IMR-90 (cell line): ENCODE measurements at places on chromosomes 7 and 10. TPM values are rescaled to one million over a fixed set of nuclear protein-coding genes. Genes with fewer than 3 reads are reported as not detected.

DNA sequence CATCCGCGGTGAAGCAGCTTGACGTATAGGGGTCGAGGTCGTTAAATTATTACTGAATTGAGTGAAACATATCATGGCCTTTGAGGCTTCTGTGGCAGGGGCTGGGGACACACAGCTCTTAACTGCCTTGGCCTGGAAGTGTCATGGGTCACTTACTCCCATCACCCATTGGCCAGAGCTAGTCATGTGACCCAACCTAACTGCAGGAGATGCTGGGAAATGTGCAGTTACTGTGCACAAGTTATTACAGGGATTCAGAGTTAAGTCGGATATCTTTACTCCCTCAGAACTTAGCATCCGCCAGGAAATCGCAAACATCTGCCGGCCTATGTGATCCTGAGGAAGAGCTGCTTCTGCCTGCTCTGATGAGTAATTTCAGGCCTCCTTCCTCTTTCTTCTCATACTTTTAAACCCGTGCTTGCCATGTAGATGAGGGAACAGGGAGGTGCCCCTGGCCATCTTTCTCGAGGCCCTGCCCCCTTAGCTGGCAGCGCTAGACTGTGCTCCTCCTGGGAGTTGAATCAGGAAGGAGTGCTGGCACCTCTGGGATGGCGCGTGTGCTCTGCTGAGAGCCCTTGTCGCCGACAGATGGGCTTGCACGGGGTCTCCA is 203.6 kb downstream of the TCF7L2 start:
- no peak for DNase-seq

GRCh38 chr7:51455948-51456347 is 139.3 kb upstream of the COBL start:
- DNase-seq: no peak

GRCh38 chr10:132804785-132805426 is 19.0 kb upstream of the NKX6-2 start:
- DNase-seq: no peak

DNA sequence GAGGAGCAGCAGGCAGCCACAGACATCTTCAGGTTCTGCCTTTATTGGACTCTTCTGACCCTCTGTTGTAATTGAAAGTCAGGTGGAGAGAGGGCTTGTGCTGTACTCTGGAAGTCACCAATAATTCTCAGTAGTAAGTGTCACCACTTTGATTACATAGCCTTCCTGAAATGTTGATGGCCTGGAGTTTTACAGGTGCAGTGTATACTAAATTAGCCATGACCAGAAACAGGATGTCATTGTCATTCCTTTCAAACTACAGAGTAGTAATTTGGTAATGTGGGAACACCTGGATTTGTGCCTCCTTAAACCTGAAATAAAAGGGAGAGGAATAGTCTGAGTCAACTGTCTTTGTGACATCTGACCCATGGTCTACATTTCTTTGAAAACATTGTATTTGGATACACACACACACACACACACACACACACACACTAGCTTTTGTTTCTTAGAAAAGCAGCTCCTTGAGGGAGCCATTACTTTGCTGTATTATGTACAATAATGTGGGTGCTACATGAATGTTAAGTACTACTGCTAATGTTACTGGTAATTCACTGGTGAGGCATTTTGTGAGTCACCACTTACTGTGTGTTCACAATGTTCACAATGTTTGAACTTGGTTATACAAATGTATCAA is 19.6 kb downstream of the ARL4A start:
- DNase-seq: peak; percentile 84

DNA sequence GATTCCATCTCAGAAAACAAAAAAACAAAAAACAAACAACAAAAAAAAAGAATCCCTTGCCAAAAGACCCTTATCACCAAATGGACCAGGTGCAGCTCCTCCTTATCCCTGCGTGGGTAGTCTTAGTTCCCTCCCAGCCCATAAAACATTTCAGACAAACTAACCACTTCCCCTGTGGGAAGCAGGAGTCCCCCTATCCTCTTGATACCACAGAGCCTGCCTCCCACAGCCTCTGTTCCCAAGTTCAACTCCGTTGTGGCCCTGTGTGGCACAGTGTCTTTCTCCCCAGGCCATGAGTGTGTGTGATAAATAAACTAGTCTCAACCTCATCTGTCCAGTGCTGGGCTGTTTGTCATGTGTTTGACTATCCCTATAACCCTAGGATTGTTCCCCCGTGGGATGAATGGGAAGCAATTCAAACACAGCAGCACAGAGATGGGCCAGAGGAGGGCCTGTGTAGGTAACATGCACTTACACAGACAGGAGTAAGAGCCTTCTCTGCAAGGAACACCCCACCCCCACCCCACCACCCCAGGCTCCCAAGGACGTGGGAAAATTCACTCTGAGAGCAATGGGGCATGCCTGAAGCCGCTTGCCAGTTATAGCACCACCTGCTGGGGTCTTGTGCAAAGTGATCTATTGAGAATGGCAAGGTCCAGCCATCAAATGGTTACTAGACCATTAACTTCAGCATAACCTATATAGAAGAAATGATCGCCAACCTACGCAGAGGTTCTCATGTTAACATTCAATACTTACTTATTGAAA is 147.1 kb upstream of the GHITM start:
- DNase-seq: no peak

DNA sequence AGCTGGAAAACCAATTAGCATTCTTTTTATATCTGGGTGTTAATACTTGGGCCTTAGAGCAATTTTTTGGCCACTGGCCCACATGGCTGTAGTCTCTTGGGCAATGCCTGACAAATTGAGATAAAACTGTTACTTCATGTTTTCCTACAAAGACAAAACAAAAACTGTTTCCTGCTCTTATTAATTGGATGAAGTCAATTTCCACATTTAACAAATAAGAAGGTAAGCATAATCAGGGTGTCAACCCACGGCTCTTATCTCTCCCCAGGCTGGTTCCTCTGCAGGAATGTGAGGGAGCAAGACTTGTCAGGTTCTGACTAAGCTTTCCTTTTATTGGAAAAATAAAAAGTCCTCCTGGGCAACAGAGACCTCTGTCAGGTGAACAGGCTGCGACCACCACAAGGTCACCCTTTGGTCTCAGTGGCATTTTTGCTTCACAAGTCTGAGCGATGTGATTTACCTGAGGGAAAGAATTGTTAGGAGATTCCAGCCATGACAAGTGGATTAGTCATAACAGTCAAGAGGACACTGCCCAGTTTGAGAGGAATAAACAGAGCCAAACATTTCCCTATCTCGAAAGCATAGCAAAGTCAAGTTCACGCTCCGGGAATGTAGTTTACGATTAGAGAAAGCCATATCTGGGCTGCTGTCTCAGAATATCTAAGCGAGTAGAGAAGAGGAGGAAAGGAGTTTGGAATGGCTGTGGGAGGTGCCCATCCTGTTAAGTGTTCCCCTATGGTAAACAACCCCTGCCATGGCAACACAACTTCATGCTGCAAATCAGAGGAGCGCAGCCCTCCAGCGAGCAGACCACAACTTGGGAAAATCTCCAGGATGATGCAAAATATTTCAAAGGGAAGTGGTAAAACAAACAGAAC is 144.4 kb downstream of the TES start:
- peak; percentile 98 for DNase-seq

DNA sequence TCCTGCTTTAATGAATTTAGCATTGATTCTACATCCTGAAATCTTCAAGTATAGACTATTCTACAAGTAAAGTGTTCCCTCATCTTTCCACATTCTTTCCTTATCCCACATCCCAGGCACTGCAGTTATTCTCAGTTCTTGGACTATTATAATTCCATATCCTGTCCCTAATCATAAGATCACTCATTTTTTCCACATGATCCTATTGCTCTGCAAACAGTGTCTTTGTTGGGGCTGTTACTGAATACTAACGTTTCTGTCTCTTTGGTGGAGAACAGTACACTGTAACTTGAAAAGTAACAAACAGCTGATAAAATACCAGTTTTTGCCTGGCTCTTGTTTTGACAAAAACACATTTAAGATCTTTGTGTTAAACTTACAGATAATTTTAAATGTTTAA is 769.9 kb downstream of the MAGI2 start:
- no peak for DNase-seq

DNA sequence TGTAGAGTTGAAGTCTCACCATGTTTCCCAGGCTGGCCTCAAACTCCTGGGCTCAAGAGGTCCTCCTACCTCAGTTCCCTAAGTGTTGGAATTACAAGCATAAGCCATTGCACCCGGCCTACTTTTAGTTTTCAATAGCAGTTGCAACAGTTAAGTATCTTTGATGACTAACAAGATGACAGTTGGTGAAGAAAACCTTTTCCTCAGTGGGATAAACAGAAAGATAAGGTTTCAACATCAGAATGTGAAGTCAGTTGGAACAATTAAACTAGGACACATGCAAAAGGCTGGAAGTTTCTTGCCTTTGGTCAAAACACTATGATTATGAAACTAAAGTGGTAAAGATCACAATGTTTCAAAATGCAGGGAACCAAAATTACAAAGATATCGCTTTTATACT is 169.2 kb downstream of the ZNF438 start:
- DNase-seq: peak; percentile 92

GRCh38 chr7:38283107-38283506 is 9.7 kb upstream of the TARP start:
- no peak for DNase-seq

DNA sequence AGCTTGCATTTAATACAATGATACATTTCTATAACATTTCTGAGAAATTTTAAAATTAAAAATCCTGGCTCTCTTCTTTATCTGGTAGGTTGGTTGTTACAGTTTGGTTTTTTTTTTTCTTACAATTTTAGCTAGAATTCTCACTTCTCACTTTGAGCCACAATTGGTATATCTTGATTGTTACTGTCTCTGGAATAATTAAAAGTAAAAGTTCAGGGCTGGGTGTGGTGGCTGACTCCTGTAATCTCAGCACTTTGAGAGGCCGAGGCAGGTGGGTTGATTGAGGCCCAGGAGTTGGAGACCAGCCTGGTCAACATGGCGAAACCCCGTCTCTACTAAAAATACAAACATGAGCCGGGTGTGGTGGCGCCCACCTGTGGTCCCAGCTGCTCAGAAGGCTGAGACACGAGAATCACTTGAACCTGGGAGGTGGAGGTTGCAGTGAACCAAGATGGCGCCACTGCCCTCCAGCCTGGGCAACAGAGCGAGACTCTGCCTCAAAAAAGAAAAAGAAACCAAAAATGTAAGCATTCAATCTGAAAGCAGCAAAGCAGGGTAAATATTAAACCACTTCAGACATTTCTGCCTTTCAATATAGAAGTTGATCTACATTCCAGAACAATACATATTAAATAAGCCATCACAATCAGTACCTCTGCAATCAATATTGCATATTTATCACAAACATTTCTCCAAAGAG is 88.6 kb upstream of the PFKP start:
- no peak for DNase-seq

SHH gene
- 0.03 TPM in 1 of 2 replicates, not detected in the other for polyA plus RNA-seq

SSMEM1 gene
- 0.07 TPM in 1 of 2 replicates, not detected in the other for polyA plus RNA-seq

ITGB1 gene
- 1,631 and 2,066 TPM in 2 replicates for polyA plus RNA-seq

SPDYE16 gene
- not detected in 2 replicates for polyA plus RNA-seq

MPP7 gene
- 0.39 and 0.44 TPM in 2 replicates for polyA plus RNA-seq

SUFU gene
- 10.0 and 11.0 TPM in 2 replicates for polyA plus RNA-seq

MUC12 gene
- 4.0 and 4.1 TPM in 2 replicates for polyA plus RNA-seq

IGF2BP3 gene
- 47.6 and 50.9 TPM in 2 replicates for polyA plus RNA-seq

ZNF365 gene
- 1.0 and 1.2 TPM in 2 replicates for polyA plus RNA-seq
